Heart left ventricle (tissue), 16 donors: ENCODE measurements at places on chromosomes 16 and 17. TPM values are rescaled to one million over a fixed set of nuclear protein-coding genes. Genes with fewer than 3 reads are reported as not detected.

The TEDC2 gene
- polyA plus RNA-seq = 0.46 TPM

The PDE6G gene
- polyA plus RNA-seq = 0.67 TPM

The CCL16 gene
- not detected for polyA plus RNA-seq

The GFER gene
- 51.1 TPM for polyA plus RNA-seq

The OR1A1 gene
- not detected for polyA plus RNA-seq

DNA sequence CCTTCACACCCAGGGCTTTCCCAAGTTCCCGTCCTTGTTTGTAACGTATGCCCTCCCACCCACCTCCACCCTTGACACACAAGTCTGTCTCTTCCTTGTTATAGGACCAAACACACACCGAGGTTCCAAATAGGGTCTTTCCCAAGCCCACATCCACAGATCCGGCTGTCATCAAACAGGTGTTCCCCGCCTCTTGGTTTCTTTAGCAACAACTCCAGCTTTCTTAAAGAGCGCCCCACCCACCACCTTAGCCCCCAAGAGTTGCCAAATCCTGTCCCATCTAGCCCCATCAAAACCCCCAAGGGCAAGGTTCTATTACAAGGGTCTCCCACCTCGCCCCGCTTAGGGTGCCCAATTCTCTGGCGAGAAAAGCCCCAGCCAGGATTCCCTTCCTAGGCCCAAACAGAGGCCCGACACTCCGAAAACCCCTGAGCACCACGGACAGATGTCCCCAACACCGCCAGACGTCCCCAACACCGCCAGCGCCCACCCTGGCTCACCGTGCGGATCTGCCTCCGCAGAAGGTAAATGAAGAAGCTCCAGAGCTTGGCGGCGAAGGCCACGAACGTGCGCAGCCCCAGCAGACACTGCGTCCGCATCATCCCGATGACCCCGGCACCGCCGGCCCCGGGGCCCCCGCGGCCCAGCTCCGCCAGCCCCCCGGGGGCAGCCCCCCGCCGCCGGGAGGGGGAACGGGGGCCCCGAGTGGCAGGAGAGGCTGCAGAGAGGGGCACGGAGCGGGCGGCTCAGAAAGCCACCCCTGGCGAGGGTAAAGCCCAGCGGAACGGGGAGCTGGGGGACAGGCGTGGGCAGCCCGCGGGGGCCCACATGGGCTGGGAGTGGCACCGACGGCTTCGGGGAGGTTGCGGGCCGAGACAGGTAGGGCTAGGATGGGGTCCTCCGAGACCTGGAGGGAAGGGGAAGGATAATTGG lies 573 bp downstream of the CTDNEP1 start:
- DNase-seq = no peak

GRCh38 chr16:84545114-84545737 lies 40.8 kb upstream of the MEAK7 start:
- DNase-seq = no peak

DNA sequence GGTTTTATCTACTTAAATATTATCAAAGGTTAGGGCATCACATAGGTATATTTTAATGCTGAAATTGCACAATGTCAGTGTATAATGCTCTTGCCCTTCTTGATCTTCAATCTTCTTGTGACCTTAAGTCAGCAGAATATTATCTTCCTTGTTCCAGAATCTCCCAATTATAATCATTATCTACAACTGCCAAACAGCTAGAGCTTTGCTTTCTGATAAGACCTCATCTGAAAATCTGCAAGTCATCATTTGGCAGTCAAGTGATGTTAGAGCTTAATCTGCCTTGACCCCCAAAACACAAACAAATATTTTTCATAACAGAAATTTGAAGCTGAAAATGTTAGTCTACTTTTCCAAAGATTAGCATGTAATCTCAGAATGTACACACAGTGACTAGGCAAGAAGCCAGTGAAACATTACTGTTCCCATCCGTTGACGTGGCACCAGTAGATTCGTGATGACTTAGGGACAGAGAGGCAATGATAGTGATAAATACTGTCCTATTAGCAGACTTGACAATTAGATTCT lies 19.8 kb downstream of the REXO5 start:
- DNase-seq = no peak

GRCh38 chr16:67184995-67185650 lies 1.4 kb upstream of the MATCAP1 start:
- peak; percentile 96 for DNase-seq

- peak; percentile 77 for DNase-seq
These were observed 516 bp downstream of the ABR start for GRCh38 chr17:1179112-1179817.

- no peak for DNase-seq
These were observed 232.3 kb upstream of the PMFBP1 start for GRCh38 chr16:72404299-72404698.
